Activated naive CD4-positive, alpha-beta T cell treated with anti-CD3 and anti-CD28 coated beads, Interleukin-2, amount 10 ng/mL, durations not matched to agents 7 days and 5 days (primary cell): ENCODE measurements at places on chromosomes 7 and 10.

GRCh38 chr7:131251371-131251770 lies 76.3 kb upstream of the MKLN1 start:
- DNase-seq = no peak

DNA sequence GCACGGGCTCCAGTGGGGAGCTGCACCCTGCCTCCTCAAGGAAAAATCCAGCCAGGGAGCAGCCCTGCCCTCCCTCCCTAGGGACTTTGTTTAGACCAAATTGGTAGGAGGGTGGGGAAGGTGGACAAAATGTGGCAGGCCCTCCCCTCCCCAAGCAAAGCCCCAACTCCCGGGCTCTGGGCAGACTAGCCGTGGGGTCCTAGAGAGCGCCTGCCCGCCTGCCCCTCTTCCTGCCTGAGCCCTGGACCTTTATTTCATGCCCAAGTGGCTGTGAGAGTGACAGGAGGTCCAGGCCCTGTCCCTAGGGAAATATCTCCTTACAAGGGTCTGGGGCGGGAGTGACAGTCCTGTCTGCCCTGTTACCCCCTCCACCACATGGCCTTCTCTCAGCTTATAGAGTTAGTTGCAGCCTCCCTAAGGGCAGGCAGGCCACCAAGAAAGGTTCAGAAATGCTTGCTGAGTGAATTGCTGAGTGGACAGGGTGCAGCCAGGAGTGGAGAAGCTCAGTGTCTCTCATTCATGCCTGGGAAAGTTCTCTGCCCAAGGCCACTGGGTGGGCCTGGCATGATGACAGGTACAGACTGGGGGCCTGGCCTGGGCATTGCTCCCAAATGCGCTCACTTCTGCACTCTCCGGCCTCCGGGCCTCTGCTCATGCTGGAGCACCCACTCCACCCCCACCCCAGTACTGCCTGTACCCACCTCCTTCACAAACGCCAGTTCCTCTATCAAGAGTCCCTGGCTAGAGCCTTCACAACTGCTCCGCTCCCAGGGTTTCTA lies 25.2 kb downstream of the DNAJB12 start:
- DNase-seq = no peak

GRCh38 chr10:70908406-70909296 lies 20.3 kb upstream of the PCBD1 start:
- DNase-seq = no peak

- DNase-seq = no peak
Observed at GRCh38 chr7:80825499-80825898, 93.4 kb downstream of the SEMA3C start.

GRCh38 chr7:24755541-24756407 lies 1.5 kb downstream of the GSDME start:
- DNase-seq = peak; percentile 25

DNA sequence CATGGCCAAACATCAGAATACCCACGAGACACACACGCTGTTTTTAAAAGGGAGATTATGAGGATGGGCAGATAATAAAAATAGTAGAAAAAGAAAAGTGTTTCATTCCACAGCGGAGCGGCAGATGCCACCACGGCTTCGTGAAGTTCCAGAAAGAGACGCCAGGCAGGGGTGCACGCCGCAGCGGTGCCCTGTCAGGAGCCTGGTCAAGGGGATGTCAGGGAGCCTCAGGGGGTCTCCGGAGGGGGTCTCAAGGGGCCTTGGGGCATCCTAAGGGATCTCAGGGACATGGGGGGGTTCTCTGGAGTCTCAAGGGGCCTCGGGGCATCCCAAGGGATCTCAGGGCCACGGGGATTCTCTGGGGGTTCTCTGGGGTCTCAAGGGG lies 253.4 kb downstream of the ZMYND11 start:
- DNase-seq = no peak

DNA sequence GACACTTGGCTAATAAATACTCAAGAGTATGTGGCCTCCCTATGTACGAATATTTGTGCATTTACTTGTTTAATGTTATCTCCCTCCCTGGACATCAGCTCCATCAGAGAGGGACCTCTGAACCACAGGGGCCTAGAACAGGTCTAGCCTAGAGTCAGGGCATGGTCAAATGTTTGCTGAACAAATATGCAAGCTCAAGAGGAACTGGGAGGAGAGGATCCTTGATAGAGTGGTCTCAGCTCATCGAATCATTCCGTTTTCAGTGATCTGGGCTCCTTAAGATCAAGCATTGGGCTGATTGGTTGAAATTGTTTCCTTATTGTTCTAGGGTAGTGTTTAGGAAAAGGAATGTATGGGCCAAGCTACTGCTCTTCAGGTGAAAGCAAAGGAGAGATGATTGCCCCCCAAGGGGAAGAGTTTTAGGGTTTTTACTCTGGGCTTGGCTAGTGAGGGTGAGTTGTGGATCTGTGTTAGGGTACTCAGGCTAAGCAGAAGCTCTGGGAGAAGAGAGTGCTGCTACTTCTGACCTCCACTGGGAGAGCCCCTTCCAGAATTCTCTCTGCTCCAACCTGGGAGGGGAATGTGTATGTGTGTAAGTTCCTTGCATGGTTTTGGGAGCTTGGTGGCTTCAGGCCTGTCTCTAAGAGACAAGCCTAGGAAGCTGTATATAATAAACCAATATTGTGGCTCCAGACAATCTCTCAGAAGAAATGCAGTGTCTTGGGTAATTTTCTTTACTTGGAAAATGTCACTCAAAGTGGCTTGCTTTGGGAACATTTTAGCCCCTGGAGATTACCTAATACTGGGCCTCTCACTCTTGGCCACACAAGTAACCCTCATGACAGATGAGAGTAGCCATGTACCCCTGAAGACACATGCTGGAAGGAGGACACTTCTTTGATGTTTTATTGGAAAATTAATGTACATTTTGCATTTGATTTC lies 110.0 kb downstream of the EMX2 start:
- no peak for DNase-seq

DNA sequence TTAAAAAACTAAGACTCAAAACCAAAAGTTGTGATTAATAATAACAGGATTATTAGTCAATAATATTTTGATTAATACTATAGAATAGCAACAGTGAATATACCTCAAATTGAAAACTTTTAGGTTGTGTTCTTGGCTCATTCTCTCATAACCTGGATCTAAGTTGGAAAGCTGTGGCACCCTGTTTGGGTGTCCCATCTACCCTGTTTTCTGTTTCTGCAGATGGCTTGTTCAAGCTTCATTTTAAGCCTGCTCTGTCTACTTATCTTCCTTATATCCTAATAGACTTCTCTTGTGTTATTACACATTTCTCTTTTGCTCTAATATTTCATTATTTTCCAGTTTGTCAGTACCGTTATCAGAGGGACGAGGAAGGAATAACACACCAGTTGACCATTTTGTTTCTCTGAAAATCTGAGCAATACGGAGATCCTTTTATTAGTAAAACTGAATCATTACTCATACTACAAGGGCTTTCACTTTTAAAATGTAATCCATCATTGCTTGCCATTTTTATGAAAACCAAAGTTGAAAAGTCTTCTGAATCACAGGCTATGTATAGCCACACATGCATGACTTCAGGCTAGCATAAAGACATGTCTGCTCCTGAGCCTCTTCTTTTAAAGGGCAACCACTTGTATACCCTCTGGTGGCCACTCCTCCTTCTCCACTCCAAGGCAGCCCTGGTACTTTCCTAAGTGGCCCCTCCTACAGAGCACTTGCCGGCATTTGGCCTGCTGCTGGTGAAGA lies 22.3 kb downstream of the COX15 start:
- DNase-seq = no peak

DNA sequence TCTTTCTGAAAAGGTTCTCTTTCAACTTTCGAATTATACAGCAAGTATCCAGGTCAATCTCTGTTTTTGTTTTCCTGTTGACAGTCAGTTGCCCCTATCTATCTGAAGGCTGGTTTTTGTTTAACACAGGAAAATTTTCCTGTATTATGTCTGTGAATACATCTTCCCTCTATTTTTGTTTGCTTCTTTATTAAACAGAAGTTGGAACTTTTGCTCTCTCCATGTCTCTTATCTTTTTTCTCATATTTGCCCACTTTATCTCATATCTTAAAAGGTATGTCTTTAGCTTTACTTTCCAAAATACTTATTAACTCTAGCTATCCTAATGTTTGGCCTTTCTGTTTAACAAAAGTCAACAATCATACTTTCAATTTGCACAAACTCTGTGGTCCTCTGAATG lies 95.0 kb downstream of the BRAF start:
- DNase-seq = no peak

DNA sequence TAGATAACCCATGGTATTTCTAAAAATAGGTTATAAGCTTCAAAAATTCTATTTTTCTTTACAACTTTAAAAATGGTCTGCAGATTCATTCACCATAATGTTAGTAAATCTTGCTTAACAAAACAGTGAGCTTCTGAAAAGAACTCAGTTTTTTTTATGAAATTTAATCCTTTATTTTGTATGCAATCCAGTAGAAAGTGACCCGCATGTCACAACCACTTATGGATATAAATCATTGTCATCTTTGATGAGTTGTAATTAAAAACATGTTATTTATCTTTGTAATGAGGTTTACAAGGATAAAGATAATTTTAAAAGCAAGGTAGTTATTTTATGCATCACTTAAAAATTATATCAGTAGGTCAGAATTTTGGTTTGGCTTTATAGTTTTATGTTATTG lies 173.5 kb upstream of the SEMA3A start:
- DNase-seq = no peak

DNA sequence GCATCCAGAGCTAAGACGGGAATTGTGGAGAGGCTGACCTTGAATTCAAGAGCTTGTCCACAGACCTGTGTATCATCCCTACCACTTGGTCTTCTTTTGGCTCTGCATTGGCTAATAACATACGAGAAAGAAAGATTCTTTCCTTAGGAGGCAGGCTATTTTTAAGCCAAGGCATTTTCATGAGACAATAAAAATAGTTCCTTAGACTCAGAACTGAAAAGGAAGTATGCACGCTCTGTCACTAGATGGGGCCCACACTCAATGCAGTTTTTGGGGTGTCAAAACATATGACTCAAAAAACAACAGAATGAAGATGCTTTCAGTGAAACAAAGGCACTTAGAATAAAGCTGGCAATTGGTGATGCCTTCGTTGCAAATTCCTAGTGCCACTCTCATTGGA lies 265.9 kb upstream of the DGKB start:
- DNase-seq = no peak

GRCh38 chr10:31749301-31749700 lies 179.3 kb downstream of the ARHGAP12 start:
- no peak for DNase-seq
